Iris pigment epithelial cell (primary cell): ENCODE measurements at places on chromosomes 16 and 17.

GRCh38 chr16:48525201-48526057, 84.6 kb downstream of the N4BP1 start:
- DNase-seq = no peak

DNA sequence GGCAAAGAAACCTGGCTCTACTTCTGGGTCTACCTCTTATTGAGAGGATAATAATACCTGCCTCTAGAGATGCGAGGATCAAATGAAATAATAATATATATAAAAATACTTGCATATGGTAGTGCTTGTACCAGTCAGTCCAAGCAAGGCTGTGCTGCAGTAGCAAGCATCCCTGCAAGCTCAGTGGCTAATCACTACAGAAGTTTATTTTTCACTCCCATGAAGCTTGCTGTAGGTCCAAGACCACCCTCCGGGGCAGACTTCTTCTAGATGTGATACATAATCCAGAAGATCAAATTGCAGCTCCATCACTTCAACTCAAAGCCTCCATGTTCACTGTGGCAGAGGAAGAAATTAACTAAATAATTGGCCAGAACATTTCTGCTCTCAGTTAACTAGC, 48.9 kb upstream of the NKD1 start:
- DNase-seq = no peak

DNA sequence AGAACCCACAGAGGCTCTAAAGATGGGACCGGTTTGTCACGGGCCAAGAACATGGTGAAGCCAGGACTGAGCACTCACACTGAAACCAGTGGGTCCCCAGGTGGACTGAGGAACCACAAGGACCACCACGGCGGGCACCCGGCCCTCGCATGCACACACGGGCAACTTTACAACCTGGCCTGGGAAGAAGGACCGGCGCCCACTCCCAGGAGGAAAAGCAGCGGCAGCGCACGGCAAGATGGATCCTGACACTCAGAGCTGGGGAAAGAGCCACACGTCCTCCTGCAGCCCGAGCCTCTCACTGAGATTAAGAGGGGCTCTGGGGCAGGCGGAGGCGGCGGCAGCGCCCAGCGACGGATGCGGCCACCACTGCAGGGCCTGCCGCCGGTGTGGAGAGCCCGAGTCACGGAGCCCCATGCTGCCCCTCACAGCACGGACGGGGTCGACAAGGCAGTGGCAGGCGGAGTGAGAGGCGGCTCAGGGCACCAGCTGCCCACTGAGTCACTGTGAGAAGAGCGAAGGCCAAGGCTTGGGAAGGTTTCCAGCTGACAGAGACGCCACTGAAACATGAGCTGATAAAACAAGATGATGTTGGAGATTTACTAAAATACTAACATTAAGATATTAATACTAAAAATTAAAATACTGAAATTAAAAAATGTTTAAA, 118.3 kb downstream of the ANKRD11 start:
- DNase-seq = peak; percentile 78

- DNase-seq = no peak
These were observed 167.2 kb downstream of the CYB561 start for GRCh38 chr17:63278728-63279442.

GRCh38 chr17:77191244-77191643, 50.5 kb downstream of the SEC14L1 start:
- no peak for DNase-seq

GRCh38 chr16:49665482-49666230, 190.3 kb downstream of the ZNF423 start:
- no peak for DNase-seq

- DNase-seq = no peak
These were observed 147.8 kb downstream of the SPECC1 start for GRCh38 chr17:20157001-20157310.

DNA sequence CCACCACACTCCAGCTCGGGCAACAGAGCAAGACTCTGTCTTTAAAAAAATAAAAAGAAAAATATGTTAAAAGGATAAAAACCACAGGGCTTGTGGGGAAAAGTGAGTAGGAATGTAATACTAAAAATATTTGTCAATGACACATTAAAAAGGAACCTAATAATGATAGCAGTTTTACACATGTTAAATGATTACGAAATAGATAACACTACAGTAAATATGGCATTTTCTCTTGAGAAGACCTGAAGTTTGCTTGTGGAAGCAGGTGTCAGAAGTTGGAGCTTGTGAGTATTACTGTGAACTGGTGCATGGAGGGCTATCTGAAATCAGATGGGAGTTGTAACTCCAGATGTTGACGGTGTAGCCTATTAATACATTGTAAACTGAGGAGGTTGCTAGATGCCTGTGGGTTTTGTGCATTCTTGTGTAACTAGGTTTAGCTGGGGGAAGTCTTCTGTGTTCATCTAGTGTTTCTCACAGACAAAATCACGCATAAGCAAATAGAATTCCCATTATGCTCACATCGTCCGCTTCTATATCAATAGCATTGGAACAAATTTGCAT, 44.2 kb upstream of the CLEC18A start:
- DNase-seq = peak; percentile 91

- DNase-seq = peak; percentile 95
These were observed 823 bp downstream of the NBR1 start for GRCh38 chr17:43171586-43172487.

GRCh38 chr16:10812312-10813098, 6.1 kb downstream of the TVP23A start:
- DNase-seq = no peak

DNA sequence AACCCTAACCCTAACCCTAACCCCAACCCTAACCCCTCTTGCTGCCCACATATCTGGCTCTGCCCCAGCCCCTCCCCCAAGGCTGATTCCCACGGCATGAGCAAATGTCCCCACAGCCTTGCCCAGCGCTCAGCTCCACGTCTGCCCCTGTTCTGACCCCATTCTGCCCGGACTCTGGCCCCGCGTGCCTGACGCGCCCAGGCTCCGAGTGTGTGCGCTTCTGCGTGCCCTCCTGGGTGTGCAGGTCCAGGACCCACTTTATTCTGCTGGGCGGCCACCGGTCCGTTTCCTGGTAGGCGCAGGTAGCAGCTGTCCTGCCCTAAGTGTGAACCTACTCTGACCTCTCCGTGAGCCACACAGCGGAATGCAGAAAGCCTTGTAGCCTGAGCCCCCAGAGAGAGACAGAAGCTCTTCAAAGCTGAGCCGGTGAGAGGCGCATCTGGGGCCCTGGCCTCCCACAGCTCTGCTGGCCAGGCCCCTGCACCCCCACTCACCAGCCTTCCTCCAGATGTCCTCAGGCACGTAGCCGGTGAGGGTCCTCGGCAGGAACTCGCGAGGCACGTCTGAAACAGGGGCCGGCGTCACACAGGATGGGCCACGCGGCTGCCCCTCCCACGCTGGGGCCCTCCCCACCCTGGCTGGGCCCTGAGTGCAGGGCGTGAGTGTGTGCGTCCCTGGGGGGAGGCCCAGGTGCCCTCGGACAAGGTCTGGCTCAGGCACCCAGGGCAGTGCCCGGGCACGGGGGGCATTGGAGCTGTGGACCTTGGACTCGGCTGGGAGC, 14.0 kb upstream of the PABPN1L start:
- no peak for DNase-seq

GRCh38 chr16:17359788-17360390, 110.9 kb downstream of the XYLT1 start:
- DNase-seq = no peak

- DNase-seq = no peak
These were observed 14.6 kb downstream of the RGS11 start for GRCh38 chr16:261031-261691.

- no peak for DNase-seq
These were observed 144.9 kb downstream of the WWOX start for GRCh38 chr16:78244131-78244895.

DNA sequence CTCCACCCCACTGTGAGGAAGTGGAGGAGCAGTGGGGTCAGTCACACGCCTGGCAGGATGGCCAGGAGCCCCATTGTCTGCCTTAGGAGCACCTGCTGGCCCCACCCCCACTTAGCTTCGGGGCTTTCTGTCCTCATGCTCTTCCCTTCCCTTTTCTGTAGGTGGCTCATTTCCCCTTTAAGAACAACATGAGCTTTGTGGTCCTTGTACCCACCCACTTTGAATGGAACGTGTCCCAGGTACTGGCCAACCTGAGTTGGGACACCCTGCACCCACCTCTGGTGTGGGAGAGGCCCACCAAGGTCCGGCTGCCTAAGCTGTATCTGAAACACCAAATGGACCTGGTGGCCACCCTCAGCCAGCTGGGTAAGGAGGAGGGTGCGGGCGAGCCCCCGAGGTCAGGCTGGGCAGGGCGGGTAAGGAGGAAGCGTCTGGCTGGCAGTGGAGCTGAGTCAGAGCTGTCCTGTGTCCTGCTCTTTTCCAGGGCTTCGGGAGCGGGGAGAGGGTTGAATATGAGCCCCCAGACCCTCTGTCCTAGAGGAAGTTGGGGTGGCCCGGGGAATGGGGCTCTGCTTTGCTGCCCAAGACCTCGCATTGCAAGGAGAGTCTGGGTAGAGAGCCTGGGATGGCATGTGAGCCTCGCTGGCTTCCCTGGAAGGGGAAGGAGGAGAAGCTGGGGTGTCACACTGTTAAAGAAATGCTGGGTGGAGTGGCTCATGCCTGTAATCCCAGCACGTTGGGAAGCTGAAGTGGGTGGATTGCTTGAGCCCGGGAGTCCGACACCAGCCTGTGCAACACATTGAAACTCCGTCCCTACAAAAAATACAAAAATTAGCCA, 9.2 kb upstream of the SERPINF1 start:
- DNase-seq = no peak

DNA sequence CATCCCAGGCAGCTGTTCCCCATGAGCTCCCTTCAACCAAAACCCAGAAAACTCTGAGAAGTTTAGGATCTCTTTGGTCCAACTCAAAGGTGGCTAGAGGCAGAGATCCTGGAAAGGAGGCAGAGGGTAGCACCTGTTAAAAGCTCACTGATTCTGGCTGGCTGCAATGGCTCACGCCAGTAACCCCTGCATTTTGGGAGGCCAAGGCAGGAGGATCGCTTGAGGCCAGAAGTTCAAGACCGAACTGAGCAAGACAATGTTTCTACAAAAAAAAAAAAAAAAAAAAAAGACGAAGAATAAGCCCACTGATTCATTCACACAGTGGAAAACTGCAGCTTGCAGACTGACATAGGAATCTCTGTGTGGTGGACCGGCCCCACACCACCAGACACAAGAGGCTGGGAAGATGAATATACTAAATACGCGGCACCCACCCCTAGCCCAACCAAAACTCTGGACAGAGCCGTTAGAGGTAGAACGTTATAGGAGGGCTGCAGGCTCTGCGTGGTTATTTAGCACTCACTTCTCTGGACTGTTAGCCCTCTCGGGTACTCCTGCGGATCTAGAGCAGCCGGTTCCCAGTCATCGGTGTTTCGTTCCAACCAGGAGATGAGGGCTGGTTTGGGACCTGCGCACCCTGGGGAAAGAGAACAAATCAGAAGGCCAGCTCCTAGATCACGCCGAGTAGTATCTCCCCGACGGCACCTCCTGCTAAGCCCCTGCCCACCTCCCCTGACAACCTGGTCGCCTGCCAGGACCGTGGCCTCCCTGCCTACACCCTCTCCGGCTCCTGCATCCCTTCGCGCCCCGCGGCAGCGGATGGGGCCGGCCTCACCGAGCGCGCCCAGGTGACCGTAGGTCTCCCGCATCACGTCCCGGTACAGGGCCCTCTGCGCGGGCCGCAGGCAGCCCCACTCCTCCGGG, 925 bp downstream of the ZNF689 start:
- peak; percentile 36 for DNase-seq

- DNase-seq = no peak
These were observed 23.0 kb upstream of the SLC38A10 start for GRCh38 chr17:81317961-81318605.

DNA sequence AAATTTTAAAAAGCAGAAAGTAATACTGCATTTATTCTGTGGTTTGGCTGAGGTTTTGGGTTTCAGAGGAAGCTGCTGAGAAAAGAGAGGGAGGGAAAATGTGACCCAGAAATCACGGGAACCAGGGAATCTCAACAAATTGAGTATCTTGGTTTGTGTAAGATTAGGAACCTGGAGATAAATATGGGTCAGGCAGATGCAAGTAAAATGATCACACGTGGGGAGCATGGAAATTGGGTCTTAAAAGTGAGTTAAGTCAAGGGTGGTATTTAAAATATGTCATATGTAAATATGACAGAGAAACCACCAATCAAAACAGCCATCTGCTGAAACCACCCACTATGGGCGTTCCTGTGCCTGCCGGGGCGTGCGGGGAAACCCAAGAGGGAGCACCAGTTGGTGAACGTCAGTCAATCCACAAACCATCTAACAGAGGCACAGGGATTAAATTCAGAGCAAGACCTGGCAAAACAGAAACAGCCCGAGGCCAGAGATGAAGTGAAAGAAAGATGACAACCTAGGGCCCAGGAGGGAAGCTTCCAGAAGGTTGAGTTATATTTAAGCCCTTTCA, 33.4 kb downstream of the CDH13 start:
- DNase-seq = peak; percentile 83

DNA sequence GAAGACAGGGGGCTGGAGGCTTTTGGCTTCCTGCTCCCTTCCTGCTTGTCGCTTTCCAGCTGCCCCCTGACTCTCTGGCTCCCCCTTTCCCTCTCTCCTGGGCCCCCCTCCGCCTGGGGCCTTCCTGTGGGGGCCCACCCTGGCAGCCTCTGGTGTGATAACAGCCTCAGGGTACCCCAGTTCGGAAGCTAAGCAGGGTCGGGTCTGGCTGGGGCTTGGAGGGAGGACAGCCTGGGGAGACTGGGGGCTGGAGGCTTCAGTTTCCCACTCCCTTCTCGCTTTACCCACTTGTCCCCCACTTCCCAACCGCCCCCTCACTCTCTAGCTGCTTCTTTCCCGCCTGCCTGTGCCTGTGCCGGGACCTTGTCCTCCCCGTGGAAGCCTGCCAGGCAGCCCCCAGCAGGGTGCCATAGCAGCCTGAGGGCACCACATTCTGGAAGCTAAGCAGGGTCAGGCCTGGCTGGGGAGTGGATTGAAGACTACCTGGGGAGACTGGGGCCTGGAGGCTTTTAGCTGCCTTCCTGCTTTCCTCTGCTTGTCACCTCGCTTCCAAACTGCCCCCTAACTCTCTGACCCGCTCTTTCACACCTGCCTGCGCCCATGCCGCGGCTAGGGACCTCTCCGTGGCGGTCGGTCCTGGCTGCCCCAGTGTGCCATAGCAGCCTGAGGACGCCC, 2275.5 kb downstream of the TP53TG3F start:
- DNase-seq = no peak

DNA sequence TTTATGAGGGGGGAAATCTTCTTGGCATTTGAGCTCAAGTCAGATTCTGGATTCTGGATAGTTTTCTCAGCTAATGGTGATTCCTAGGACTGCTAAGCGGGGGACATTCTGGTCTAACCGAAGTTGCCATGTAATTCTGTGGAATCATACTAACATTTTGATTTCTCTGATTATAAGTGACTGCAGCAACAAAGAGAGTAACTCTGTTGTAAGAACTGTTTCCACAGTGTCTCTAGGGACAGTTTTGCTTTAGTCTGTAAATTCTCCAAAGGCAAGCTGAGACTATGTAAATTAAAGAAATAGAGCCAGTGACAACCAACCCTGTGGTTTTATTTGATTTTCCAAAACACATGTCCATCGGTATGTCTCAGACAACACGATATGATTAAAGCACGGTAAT, 286.2 kb downstream of the IRX3 start:
- no peak for DNase-seq
